ENCODE measurements at places on chromosomes 1 and 21.

DNA sequence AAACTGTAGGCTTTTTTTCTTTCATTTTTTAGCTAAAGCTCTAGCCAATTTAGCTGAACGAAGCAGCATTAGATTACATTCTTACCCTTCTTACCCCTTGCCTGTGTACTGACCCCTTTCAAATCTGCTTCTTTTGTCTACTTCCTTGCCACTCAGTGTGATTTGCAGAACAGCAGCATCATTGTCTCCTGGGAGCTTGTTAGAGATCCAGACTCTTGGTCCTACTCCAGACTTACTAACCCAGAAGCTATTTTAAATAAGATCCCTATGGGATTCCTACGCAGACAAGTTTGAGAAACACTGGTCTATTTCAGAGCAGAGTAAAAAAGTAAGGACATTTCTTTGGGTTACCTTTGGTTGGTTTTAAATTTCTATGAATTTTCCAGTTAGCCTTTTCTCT is 13.8 kb downstream of the LRRC39 start:
- no peak for DNase-seq

DNA sequence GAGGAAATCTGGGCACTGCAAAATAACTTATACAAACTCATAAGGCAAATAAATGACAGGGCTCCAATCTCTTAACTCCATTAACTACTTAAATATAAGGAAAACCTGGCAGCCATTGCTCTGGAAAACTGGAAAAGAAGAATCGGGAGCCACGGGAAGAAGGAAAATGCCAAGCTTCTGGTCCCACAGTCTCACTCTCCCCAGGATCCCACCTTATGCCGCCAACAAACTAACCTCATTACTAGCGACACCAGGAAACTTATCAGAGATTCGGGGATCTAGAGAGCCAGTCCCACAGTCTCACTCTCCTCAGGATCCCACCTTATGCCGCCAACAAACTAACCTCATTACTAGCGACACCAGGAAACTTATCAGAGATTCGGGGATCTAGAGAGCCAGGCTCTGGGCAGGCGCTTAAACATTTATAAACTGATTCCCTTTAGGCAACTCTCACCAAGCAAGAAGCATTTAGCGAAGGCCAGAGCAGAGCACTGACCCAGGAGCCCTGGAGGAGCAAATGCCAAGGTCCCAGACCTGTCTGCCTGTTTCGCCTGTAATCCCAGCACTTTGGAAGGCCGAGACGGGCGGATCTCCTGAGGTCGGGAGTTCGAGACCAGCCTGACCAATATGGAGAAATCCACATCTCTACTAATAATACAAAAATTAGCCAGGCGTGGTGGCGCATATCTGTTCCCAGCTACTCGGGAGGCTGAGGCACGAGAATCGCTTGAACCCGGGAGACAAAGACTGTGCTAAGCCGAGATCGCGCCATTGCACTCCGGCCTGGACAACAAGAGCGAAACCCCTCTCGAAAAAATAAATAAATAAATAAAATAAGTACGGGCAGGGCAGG is 720 bp downstream of the PSMB2 start:
- no peak for DNase-seq

DNA sequence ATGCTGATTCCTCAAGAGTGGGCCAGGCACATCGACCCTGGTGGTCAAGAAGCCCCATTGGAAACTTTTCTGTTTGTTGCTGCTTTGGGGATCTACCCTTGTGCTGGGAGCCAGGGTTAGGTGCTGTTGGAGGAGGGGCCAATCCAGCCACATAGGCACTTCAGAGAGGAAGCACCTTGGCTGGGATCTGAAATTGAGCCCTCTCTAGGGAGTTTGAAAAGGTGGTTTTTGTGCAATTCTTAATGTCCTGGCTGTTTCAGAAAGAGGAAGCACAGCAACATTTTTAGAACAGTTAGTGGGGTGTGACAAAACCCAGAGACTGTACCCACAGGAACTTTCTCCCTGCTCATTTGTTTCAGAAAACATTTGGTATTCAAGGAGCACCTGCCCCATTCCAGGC is 17.2 kb upstream of the BEND5 start:
- no peak for DNase-seq

GRCh38 chr1:167453123-167453522 is 65.2 kb downstream of the CD247 start:
- DNase-seq: no peak

DNA sequence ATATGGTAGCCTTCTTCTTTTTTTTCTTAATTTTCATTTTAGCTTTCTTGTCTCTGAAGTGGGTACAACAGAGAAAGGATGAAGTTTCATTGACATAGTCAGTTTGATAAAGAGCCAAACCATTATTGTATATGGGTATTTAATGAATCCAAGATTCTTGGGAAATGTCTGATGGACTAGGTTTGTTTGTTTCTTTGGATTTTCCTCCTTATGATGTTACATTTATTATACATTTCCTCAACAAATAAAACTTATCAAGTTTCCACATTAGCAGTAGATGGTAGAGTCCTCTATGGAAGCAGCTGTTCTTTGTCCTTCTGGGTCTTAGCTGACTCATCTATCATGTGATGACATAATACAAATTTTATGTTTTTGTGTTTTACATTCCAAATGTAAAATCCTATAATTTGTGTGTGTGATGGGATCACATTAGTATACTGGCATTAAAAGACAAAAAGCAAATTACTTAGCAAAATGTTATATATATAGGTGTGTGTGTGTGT is 6.0 kb downstream of the COL24A1 start:
- no peak for DNase-seq

DNA sequence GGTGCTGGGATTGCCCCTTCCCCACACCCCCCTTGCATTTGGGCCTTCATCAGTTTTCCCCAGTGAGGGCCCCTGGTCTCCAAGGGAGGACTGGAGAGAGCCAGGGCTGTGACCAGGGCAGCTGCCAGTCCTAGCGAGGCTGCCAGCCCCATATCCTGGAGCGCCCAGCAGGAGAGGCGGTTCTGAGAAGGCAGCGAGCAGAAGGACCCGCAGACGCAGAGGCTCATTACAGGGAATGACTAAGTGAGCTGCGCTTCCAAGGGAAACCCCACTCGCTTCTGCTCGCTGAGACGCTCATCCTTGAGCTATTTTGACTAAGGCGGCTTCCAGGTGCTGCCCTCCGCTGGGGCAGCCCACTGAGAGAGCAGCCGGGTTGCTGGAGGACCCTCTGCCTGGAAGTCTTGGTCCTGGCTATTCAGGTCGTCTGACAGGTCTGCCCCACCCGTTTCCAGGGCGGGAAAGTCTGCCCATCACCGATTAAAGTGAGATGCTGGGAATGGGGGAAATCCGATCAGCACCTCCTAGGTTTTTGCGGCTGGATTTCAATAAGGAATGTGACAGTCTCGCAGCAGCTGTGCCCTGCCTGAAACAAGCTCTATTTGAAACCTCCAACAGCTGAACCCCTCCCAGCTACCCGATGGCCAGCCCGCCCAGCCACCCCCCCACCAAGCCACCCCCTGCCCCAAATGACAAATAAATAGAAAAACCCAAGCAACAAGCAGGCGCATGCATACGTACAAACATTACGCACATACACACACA is 2.8 kb downstream of the KCNN3 start:
- DNase-seq: no peak

GRCh38 chr1:70458131-70458530 is 47.1 kb downstream of the CTH start:
- DNase-seq: no peak

DNA sequence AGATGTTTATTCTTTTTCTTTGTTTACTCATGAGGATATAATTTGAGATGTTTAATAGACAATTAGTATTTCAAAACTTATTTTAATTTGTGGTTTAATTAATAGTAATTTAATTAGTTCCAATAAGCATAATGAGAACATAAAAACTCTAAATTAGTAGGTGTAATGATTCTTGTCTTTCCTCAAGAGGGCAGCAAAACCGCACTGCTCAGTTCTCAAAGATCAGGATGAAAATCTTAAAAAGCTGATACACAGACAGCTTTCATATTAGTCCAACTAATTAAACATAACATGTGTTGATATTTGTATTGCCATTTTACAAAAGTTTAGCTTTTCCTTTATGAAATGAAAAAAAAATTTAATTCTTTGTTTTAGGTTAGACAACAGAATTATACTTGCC is 106.7 kb upstream of the C21orf91 start:
- no peak for DNase-seq

DNA sequence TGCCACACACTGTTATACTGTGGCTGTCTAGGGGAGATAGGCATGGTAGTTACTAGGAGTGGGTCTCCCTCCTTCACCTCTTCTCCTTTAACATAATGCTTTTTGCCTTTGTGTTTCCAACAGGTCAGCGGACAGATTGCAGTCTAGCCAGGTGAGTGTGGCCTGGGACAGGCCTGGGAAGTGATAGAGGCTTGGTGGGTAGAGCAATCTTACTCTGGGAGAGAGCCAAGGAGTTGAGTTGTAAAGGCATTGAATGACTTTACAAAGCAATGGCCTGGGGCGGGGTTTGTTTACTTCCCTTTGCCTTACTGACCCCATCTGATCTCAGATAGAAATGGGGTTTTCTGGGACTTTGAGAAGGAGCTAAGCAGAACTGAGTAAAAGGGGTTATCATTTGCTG is 51.0 kb upstream of the IKBKE start:
- DNase-seq: no peak

DNA sequence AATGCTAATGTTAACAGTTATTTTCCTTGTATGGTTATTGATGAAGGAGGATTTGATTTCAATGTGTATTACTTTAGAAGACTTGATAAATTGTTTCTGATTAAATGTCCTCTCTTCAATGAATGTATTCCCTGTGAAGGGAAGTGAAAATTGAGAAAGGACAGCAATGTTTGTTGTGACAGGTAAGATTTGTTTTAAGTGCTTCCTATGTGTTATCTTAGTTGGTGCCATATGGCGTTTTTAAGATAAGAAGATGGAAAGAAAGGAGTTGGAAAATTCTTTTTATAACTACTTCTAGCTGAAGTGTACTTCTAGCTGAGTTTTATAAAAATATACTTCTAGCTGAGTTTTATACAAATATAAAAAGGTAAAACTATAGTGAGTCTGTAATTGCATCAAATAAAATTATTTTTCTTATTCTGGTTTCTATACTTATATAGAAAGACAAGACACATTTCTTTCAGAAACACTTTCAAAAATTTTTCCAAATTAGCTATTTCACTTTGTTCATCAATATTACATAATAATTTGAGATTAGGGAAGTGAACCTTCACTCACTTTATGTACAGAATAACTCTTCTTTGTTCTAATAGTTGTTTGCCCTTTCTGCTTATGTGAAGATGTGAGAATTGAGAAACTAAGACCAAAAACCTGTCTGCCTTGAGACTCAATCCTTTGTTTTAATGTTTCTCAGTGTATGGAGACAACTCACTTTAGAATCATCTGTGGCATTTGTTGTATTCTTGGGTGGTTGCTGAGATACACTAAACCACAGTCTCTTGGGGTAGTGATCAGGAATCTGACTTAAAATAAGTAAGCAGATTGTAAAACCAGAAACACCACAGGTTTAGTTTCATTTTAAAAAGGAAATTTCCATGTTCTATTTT is 382.9 kb upstream of the B3GALT2 start:
- DNase-seq: no peak

DNA sequence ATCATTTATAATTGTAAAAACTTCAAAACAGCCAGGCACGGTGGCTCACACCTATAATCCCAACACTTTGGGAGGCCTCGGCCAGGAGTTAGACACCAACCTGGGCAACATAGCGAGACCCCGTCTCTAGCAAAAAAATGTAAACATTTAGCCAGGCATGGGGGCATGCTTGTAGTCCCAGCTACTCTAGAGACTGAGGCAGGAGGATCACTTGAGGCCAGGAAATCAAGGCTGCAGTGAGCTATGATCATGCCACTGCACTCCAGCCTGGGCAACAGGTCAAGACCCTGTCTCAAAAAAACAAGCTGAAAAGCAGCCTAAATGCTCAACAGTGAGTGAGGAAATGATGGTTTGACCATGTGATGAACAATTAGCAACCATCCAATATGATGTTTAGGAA is 7.3 kb downstream of the C1orf167 start:
- no peak for DNase-seq

GRCh38 chr1:177944016-177944949 is 25.6 kb downstream of the SEC16B start:
- DNase-seq: no peak

- DNase-seq: no peak
These were observed 92.1 kb downstream of the MAB21L3 start for GRCh38 chr1:116203181-116203723.

Data from effector memory CD8-positive, alpha-beta T cell (primary cell).